NCI-H1105 (cell line): ENCODE measurements at places on chromosomes 11 and 22.
A peak's percentile ranks its signal among the peaks of the same experiment; 100 is the strongest.

- no peak for DNase-seq
Measured at GRCh38 chr11:102611291-102611690, 13.8 kb downstream of the MMP20 start.

DNA sequence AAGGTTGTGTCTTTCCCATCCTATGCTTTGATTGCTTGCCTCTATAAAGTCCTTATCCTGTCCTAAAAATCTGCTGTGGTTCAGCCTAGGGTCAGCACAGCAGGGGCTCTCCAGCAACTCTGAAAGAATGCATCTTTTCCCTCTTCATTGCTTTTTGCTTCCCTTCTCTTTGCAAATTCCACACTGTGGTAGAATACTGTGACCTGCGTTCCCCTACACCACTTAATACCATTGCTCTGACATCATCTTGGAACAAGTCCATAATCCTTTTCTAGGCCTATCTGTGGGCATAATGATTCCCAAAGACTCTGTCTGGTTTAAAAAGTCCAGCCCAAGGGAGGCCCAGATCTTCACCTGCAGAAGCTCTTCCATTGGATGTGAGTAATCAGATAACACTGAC, 177.7 kb downstream of the NAV2 start:
- DNase-seq = no peak

DNA sequence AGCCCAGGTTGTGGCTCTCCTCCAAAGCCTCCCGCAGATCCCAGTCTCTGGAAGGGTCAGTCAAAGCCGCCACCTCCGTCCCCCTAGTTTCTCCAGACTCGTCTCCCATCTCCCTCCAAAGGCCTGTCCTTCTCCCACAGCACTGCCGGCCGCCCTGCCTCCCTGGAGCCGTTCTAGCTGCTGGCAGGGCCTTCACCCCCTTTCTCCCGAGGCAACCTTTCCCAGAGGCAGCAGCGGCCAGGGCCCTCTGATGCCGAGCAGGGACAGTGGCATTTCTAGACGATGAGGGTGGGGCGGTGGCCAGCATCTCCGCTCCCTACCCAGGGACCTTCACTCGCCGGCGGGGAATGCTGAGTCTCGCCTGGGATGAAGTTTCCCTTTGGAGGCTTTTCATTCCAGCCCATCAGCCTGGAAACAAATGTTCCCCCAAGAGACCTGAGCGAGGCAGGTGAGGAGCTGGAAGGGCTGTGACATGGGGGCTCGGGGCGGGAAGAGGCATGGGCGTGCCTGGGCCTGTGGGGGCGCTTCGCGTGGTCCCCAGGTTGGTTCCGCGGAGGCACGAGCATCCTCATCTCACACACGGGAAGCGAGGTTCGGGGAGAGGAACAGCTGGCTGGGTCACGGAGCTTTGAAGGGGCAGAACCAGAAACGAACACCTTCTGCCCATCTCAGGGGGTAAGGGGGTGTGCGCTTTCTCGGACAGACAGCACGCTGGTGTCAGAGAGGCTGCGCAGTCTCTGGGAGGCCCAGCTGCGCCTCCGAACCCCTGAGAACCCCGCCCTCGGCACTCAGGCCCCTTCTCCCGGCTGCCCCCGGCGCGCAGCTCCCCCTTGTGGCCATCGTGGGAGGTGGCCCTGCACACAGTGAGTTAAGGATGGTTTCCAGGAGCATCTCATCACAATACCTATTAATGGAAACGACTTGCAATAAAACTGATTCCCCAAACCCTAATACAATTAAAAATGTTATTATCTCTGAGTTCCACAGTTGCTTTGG, 18.1 kb upstream of the KLHL35 start:
- no peak for DNase-seq

DNA sequence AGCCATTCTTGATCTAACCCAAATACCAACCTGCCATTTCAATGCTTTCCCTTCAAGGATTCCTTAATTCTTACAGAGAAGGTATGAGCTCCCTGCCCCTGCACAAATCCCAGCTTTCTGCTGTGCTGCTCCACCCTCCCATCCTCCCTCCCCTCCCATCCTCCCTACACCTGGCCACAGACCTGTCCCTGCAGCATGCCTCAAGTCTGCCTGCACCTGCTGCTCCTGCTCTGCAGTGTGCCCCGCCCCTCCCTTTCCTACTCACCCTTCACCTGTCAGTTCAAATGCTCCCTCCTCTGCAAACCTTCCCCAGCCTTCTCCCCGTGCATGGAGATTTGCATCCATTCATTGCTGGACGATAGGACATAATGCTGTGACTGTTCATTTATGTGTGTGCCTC, 139.9 kb upstream of the NARS2 start:
- peak; percentile 83 for DNase-seq

GRCh38 chr22:41523464-41524221, 20.6 kb downstream of the POLR3H start:
- no peak for DNase-seq

GRCh38 chr22:24066865-24067264, 55.8 kb downstream of the CABIN1 start:
- DNase-seq = peak; percentile 82

DNA sequence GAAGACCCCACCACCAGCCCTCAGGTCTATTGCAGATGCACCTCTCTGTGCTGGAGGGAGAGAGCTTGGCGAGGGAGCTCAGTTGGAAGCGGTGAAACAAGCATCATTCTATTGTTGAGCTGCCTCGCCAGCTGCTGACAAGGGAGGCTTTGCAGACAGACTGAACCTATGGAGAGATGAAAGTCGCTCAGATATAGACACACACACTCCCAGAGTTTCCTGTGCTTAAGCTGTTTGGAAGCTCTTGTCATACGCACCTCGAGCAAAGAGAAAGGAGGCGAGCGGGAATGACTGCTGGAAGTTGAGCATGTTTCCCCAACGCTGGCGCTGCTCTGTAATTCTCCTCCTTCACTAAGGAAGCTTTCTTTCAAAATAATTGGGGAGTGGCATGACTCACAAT, 126.1 kb downstream of the TRIM29 start:
- no peak for DNase-seq
